ENCODE measurements at places on chromosomes 7 and 10.

- no peak for DNase-seq
Observed at GRCh38 chr7:94908323-94909178, 1.2 kb downstream of the PPP1R9A start.

DNA sequence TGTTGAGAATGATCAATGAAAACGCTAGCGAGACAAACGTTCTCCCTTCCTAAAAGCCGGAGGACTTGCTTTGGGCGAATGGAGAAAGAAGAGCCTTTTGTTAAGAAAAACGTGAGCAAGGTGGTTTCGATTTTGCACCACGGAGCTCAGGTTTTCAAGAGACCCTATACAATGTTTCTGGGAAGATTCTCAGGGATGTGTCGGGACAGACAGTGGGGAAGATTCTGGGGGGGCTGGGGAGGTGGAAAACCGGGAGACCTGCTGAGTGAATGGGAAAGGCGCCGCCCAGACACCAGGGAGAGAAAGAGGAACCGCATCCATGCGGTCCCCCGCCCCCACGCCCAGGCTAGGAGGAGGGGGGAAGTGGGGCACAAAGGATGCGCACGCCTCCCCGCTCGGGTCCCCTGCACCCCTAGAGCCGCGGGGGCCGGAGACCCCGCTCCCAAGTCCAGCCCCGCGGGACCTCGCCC lies 745 bp downstream of the YWHAG start:
- peak; percentile 22 for DNase-seq

DNA sequence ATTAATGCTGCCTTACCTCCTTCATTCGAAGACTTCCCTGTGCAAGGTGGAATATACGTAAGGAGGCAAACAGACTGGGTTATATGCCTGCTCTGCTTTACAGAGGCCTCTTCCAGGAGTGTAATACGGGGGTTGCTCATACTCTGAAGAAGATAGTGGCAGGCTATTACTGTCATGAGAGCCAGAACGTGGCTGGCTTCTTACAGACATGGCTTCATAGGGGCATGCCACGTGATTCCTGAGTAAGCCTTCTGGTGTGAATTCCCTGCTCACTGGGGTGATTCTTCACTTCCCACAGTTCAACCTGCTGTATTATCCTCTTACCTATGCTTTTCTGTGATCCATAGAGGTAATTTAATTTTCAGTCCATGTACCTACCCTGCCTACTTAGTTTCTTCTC lies 141.8 kb downstream of the ST7 start:
- no peak for DNase-seq

- no peak for DNase-seq
Observed at GRCh38 chr7:117665368-117665767, 185.5 kb downstream of the CFTR start.

DNA sequence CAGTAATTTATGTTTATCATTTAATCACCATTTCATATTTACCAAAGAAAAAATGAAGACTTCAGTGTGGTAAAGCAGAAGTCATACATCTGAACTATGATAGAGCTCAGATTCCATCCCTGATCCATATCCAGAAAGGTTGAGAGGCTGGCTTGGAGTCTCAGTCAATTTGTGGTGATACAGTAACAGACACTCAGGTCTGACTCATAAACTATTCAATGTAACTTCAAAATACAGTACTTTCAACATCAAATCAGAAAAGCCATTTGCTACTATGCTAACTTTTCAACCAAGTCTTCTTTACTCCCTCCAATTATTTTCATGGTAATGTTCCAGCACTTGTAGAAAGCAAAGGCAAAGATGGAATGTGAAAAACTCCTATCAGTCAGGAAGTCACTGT lies 190.4 kb downstream of the HDAC9 start:
- no peak for DNase-seq

DNA sequence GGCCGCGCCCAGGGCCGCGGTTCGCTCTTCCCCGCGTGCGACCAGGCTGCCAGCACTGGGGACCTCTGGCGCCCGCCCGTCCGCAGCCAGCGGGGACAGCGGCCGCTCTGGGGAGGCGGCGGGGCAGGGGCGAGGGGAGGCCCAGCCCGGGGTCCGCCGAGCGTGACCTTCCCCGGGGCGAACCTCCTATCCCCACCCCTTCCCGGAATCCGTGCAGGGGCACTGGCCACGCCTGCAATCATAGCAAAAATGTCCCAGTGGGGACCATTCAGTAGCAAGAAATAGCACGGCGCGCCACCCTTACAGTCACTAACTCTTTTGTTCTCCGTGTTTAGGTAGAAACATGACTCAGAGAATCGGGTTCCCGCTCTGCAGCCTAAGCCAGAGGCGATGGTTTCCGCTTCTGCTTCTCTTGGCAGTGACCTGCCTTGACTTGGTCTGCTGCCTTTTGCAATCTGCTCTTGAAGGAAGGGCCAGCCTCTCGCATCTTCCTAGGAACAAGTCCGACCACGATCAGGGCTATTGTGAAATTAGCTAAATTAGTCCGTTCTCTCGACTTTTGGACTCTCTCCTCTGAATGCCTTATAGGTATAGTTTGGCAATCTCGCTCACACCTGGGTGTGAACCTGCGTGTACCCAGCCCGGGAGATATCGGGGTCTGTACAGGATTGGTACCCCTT lies 79.3 kb upstream of the ACBD5 start:
- peak; percentile 36 for DNase-seq

GRCh38 chr10:117334926-117335325 lies 40.3 kb downstream of the PDZD8 start:
- DNase-seq = no peak

DNA sequence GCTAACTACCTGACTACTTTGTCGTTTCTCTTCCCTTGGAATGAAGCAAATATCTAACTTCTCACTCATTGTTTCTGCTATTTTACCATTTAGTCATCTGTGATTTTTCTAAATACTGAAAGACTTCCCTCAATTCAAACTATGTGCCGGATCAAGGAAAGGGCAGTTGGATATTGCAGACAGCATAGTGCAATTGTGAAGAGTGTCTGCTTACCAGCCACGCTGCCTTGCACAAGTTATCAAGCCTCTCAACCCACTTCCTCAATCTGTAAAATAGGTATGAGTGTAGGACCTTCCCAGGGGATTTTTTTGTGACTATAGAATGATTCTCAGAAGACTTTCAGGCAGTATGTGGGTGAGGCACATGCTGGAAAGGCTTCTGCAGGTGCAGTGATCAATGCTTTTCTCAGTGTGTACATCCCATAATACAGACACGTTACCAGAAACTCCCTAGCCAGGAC lies 54.3 kb downstream of the EGFR start:
- no peak for DNase-seq

All from CD4-positive, alpha-beta T cell (primary cell).